ENCODE measurements at places on chromosomes 13 and 19.

DNA sequence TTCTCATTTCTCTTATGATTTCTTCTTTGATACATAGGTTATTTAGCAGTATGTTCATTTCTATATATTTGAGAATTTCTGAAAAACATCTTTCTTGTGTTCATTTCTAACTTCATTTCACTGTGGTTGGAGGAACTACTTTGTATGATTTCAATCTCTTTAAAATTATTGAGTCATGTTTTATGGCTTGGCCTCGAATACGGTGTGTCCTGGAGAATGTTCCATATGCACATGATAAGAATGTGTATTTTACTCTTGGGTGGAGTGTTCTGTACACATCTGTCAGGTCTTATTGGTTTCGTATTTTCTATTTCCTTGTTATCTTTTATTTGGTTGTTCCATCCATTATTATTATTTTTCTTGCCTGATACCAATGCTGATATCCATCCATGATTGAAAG is 22.9 kb downstream of the DNM2 start:
- no peak for DNase-seq

- DNase-seq: no peak
Measured at GRCh38 chr13:61350341-61350740, 65.3 kb downstream of the PCDH20 start.

- peak; percentile 36 for DNase-seq
Measured at GRCh38 chr19:45827459-45828093, 12.5 kb upstream of the RSPH6A start.

DNA sequence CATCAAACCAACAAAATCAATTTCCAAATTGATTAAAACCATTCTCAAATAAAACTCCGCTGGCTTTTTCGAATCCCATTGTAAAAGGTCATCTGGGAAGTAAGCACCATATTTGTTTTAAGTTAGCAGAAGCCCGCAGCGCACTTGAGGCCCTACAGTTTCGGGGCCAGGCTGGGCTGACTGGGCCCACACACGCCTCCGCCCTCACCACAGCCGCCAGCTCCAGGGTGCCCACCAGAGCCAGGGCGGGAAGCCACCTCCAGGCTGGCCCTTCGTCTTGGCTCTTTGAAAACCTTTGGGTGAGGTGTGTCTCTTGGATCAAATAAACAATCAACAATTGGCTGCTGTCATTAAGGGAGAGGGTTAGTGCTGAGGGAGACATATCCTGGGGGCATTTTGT is 133.3 kb downstream of the SOX1 start:
- DNase-seq: no peak

- DNase-seq: peak; percentile 91
Measured at GRCh38 chr19:10602330-10603083, 15.4 kb upstream of the AP1M2 start.

DNA sequence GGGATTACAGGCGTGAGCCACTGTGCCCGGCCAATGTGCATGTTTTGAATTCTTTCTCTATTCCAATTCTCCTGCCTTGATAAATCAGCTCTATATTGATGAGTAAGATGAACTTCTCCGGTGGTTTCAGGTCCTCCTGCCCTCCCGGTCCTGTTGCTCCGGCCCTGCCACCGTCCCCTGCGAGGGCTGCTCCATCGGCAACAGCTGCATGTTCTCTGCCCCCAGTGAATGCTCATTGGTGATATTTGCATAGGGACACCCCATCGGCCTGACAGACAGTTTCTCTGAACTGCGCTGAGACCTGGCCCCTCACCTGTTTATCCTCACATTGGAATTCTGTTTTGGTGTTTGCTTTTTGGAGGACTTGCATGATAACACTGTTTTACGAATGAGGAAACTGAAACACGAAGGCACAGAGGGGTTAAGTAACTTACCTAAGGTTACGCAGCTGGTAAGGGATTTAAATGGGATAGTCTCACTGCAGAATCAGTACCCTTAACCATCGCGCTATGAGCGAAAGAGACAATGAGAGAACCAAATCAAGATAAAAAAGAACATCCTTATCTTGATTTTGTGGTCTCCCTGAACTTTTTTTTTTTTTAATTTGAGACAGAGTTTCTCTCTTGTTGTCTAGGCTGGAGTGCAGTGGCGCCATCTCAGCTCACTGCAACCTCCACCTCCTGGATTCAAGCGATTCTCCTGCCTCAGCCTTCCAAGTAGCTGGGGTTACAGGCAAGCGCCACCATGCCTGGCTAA is 32.2 kb downstream of the ZNF557 start:
- no peak for DNase-seq

DNA sequence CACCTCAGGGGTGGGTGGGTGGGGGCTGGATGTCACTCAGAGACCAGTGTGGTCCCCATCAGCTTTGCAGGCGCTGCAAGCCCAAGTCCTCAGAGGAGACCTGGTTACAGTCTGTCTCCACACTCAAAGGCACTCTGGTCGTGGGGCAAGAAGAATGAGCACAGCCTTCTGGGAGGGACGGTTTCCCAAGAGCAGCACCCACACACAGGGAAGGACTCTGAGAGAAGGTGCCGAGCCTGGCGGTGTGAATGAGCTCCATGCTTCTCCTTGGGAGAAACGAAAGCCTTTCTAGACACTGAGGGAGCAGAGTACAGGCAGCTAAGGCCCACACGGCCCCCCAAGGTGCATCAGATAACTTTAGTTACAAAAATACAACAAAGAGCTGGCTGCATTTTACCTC is 473.6 kb downstream of the FOXO1 start:
- no peak for DNase-seq

GRCh38 chr19:28258829-28259228 is 954.1 kb downstream of the UQCRFS1 start:
- DNase-seq: no peak

DNA sequence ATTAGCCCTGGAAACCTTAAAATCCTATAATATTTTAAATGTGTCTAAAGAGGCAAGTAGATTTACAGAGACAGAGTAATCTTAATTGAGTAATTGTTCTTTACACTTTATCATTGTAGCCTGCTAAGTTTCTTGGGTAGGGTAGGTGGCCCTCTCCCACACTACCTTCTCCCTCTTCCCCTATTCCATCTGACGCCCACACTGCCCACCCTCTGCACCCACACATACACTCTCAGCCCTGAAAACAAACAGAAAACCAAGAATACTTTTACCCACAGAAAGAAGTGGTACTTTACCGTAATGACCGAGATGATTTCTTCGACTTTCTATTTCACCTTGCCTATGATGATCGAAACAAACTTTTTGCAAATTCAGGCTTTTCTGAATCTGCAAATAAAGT is 320.4 kb upstream of the OBI1 start:
- no peak for DNase-seq

DNA sequence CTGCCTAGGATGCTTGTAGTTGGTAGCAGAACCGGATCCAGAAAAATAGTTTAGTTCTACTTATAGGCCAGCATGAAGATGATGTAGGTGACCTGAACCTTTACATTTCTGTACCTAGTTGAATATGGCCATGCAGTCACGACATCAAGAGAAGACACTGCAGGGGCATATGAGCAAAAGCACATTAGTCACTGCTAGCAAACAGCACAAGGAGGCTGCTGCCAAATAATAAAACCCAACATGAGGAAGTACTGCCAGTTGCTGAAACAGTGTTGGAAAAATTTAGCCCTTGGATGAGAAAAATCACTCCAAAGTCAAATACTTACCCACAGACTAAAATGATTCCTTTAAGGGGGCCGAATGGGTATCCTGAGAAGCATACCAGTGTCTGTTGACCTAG is 20.8 kb downstream of the ERICH6B start:
- no peak for DNase-seq

- no peak for DNase-seq
Measured at GRCh38 chr13:110555601-110556223, 5.8 kb downstream of the RAB20 start.

- no peak for DNase-seq
Measured at GRCh38 chr19:2590630-2591399, 111.7 kb downstream of the GNG7 start.

GRCh38 chr19:38049105-38049649 is 142.2 kb downstream of the SIPA1L3 start:
- no peak for DNase-seq

- DNase-seq: no peak
Measured at GRCh38 chr19:55325172-55325571, at the start of gene TMEM150B. Gene TMEM150B (minus strand): TSS chr19:55325341. CDS start chr19:55321036, 4,305 bp downstream.

- no peak for DNase-seq
Measured at GRCh38 chr19:40283414-40284250, 1.5 kb downstream of the AKT2 start.

- no peak for DNase-seq
Measured at GRCh38 chr13:31774186-31774750, 34.9 kb downstream of the RXFP2 start.

- DNase-seq: no peak
Measured at GRCh38 chr13:25165663-25166062, 6.4 kb downstream of the AMER2 start.

DNA sequence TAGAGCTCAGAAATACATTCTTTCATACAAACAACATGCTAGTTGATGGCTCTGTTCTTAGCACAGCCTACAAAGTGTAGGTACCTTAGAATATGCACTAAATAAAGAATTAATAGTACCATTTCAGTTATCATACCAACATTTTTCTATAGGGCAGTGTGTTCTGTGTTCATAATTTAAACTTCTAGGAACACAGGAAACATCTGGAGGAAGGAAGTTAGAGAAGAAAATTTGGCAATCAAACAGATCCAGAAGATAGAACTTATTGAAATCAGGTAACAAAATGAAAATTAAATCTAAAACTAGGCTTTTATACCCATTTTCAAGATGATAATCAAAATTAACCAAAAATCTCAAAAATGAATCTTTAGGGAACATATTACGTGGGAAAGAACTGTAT is 527.5 kb downstream of the DCT start:
- DNase-seq: no peak

DNA sequence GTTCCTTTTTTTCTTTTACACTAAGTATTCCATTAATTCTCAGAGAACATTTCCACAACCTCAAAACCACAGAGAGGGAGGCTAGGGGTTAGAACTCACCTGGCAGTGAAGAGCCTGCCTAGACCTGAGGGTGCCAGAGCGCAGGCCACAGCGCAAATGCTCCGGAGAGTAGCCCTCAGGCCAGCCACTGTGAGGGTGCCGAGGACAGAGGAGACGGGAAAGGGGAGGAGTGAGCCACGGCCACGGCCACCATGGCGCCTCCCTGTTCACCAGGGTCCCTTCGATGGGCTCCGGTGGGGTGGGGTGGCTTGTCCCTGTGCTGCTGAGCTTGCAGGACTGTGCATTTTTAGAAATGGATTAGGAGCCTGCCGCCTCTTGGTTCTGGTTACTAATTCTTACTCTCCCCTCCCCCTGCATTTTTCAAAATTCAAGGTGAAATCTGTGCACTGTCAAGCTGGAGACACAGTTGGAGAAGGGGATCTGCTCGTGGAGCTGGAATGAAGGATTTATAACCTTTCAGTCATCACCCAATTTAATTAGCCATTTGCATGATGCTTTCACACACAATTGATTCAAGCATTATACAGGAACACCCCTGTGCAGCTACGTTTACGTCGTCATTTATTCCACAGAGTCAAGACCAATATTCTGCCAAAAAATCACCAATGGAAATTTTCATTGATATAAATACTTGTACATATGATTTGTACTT is 58.8 kb downstream of the GGACT start:
- no peak for DNase-seq

GRCh38 chr19:4583961-4584669 is 24.6 kb upstream of the SEMA6B start:
- peak; percentile 66 for DNase-seq

DNA sequence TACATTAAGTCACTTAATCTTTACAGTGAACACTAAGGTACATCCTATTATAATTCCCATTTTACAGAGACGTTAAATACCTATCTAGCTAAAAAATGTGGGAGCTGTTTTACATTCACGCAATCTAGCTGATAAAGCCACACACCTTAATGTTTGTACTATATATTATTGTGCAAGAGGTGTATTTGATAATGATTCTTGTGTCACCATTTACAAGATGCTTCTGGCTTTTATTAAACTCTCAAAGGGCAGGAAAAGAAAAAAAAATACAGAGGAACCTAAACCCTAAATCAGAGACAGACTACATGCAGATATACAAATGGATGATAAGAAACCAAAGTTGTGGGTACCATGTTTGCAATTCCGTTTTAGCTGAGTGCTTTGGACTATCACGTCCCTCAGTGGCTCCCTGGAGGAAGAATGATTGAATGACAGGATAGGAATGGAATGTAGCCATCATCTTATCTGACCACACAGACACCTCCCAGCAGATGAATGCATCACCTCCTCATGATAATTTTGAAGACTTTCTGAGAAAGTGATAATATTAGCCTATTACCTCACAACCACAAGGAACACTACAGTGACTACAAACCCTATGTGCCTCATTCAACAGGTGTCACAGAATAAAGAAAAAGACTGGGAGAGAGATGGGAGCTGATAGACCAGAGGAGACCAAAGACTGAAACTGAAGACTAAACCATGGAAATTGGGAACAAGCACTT is 230.5 kb upstream of the SERP2 start:
- no peak for DNase-seq

DNA sequence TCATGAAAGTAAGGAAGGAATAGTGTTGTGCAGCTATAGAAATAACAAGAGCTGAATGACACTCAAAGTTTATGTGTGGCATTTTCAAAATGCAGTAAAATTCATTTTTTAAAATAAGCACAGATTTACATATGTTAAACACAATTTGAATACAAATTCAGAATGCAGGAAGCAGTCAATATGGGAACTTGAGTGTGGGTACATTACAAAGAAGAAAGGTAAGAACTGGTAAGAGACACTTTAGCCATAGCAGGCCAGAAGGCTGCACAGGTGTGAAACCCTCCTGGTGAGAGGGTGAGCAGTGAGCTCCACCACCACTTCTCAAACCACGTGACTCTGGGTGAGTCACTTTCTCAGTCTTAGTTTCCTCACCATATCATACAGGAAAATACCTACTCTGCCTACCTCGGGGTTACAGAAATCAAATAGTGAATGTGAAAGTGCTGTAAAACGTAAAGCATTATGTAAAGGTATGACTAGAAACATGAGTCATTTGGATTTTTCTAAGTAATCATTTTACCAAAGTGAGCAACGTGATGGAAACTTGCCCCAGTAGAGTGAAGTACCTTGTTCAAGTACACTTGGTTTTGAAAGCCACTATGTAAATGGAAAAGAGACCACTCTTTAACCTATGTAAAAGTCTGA is 40.5 kb downstream of the USP12 start:
- peak; percentile 45 for DNase-seq

GRCh38 chr13:109718726-109719125 is 67.7 kb downstream of the IRS2 start:
- no peak for DNase-seq

- no peak for DNase-seq
Measured at GRCh38 chr13:75694722-75695121, 58.6 kb downstream of the LMO7 start.

GRCh38 chr13:52847682-52848432 is 583 bp downstream of the PCDH8 start:
- DNase-seq: peak; percentile 33

DNA sequence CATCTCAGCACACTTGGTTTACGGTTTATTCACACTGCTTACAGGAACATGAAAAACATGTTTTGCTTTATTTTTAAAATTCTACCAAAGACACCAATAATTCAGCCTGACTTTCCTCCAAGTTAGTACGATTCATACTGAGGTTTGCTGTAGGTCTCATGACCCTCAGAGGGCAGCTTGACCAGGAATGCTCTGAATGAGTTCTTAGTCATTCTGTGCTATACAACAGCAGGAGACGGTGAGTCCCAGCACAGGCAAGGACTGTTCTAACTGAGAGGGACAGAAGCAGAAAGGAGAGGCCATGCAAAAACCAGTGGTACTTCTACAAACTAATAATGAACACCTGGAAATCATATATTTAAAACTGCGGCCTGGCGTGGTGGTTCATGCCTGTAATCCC is 6.4 kb downstream of the GRTP1 start:
- DNase-seq: no peak

Data from GM23338 (cell line).